Common myeloid progenitor, CD34-positive (primary cell): ENCODE measurements at places on chromosomes 12 and 14.
A peak's percentile ranks its signal among the peaks of the same experiment; 100 is the strongest.

- DNase-seq, result no peak
These were observed 52.5 kb upstream of the PELI2 start for GRCh38 chr14:56065621-56066290.

GRCh38 chr14:45287610-45288009, 34.6 kb upstream of the MIS18BP1 start:
- DNase-seq, result no peak

DNA sequence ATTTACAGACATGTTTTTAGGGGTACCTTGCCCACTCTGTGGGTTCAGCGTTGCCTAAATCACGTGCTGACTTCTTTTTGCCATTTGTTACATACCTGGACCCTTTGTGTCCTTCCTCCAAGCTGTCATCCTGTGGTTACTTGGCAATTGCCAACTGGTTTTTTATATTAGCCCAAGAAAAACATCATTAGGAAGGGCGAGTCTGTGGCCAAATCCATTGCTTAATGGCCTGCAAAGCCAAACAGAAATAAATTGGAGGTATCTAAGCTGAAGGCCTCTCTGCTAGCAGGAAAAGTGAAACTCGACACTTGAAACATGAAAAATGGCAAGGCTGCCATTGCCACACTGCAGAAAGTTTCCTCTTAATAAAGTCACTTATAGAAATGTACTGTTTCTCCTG, 190.4 kb downstream of the NUAK1 start:
- DNase-seq, result no peak

DNA sequence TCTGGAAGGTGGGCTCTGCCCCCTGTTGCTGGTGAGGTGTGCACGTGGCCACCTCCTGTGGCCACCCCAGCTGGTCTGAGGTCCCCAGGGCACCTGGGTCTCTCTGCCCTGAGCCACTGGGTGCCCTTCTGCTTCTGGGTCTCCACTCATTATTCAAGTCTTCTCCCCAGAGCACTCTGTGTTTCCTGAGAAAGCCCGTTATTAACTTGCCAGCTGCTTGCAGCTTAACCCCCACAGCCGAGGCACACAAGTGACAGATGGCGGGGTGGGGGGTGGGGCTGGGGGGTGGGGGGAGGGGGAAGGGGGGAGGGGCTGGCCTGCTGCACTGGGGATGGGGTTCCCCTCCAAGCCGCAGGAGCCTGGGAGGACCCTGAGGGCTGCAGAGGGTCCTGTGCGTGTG, 40.5 kb downstream of the FBRSL1 start:
- DNase-seq, result no peak

GRCh38 chr12:3531496-3531895, 40.5 kb downstream of the PRMT8 start:
- DNase-seq, result no peak

DNA sequence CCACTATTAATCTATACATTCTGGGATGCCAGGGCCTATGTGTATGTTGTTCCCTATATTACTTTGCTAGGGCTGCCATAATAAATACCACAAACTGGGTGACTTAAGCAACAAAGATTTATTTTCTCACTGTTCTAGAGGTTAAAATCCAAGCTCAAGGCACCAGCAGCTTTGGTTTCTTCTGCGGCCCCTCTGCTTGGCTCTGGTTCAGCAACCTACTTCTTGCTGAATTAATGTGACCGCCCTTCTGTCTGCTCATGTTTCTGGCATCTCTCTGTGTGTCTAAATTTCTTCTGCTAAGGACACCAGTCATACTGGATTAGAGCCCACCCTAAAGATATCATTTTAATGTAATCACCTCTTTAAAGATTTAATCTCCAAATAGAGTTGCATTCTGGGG, 84.7 kb downstream of the ZNF664 start:
- no peak for DNase-seq

DNA sequence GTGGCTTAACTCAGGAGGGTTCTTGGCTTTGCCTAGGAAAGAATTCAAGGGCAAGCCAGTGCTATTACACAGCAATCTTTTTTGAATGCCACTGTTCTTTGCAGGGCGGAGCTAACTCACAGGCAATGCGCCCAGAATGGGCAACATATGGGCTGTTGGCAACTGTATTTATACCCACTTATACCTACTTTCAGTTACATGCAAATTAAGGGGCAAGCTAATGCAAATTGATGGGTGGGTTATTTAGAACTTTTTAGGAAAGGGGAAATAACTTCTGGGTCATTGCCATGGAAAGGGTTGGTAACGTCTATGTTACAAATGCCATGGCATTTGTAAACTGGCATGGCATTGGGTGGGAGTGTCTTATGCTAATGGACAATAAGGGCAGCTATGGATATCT, 85.4 kb downstream of the C12orf50 start:
- DNase-seq, result no peak

GRCh38 chr14:36270191-36270590, 50.2 kb downstream of the MBIP start:
- DNase-seq, result no peak

DNA sequence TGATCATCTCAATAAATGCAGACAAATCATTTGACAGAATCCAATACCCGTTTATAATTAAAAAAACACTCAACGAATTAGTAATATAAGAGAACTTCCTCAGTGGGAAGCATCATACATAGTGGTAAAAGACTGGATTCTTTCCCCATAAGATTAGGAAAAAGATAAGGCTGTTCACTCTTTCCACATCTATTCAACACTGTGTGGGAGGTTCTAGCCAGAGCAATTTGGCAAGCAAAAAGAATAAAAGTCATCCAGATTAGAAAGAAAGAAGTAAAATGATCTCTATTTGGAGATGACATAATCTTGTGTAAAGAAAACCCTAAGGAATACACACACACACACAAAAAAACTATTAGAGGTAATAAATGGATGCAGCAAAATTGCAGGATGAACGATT, 38.4 kb downstream of the YEATS4 start:
- DNase-seq, result no peak

DNA sequence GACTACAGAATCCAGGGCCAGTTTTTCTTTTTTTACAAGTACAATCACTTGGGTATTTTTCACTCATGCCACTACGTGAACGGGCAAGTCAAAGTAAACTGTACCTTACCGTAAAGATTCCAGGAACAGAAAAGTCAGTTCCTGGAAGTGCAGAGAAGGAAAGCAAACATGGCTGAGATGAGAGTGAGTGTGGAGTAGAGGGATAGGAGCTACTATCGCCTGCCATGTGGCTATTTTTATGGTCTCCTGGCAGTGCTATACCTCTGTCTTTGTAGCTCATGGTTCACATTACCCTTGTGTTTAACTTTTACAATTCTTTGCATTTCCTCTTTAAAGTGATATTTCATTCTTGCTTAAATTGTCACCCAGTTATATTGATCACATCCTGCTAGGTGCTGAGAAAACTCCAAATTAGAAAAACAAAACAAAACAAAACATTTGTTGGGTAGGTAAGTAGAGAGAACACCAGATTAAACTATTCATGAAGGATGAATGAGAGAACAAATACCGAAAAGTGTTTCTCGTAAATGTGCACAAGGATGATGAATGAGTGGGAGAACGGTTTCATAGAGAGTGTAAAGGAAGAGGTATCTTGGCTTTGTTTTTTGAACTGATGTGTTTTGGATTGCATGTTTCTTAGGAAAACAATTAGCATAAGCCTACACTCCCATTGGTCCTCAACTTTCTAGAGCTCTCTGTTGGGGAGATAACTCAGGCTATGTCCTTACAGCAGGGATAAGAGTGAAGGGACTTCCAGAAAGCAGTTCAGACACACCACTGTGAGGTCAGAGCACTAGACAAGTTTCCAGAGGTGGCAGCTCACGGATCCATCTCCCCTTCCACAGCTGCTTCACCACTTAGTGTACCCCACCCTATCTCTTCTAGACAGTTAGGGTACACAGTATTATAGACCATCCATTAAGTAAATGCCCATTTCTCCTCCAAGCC, 163.7 kb downstream of the IPO8 start:
- DNase-seq, result no peak

GRCh38 chr12:99619389-99620158, 28.0 kb upstream of the GARIN6 start:
- no peak for DNase-seq

DNA sequence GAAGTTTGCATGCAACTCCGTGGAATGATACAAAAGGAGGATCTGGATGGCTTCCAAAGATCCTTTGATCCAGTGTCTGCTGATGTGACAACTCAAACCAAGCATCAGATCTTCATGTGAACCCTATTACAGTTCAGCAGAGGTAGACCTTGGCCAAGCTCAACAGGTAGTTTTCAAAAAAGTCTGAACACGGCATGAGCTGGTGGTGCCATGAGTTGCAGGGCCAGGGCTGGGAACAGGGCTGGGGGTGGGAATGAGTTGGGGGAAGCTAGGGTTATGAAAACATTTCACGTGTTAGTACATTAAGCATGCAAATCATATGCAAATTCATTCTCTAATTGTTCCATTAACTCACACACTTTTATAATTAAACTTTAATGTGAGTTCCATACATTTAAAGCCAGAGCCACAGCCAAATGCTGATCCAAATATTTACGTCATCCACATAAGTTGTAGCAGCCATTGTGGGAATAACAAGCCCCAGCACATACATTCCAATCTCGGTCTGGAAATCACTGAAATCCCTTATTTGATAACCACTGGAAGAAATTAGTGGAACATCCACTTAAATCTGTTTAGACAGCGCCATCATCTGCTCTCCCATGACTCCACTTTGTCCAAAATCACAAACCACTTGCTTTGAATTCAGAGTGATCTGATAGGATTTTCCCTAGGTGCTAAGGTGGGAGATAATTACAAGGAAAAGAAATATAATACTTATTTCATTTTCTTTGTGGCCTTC, 158.5 kb downstream of the APAF1 start:
- DNase-seq, result no peak

GRCh38 chr12:113861708-113862312, 104.3 kb downstream of the RBM19 start:
- no peak for DNase-seq

- DNase-seq, result peak; percentile 43
These were observed at the start of gene C14orf39 for GRCh38 chr14:60485598-60486251. Gene C14orf39, minus strand, starts transcription at chr14:60486063. Its CDS starts 985 bp downstream, at chr14:60485078.

DNA sequence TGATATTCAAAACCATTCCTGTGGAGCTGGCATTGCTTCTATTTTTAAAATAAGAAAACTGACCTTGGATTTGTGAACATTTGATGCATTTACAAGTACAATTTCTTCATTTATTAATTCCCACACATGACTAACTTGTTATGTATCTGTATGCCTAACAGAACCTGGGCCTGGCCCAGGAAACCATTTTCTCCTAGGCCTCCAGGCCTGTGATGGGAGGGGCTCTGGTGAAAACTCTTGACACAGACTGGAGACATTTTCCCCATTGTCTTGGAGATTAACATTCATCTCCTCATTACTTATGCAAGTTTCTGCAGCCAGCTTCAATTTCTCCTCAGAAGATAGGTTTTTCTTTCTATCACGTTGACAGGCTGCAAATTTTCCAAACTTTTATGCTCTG, 42.0 kb downstream of the GLIPR1L2 start:
- DNase-seq, result no peak

DNA sequence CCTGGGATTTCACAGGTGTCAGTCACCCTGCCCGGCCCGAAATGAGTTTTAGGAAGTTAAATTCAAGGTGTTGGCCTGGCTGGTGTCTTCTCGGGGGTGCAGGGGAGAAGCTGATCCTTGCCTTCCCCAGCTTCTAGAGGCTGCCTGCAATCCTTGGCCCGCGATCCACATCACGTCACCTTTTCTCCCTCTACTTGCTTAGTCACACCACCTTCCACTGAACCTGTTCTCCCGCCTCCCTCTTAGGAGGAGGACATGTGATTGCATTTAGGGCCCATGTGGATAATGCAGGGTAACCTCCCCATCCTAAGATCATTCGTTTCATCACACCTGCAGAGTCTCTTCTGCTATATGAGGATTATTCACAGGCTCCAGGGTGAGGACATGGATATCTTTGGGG, 25.4 kb upstream of the ATXN2 start:
- DNase-seq, result no peak

DNA sequence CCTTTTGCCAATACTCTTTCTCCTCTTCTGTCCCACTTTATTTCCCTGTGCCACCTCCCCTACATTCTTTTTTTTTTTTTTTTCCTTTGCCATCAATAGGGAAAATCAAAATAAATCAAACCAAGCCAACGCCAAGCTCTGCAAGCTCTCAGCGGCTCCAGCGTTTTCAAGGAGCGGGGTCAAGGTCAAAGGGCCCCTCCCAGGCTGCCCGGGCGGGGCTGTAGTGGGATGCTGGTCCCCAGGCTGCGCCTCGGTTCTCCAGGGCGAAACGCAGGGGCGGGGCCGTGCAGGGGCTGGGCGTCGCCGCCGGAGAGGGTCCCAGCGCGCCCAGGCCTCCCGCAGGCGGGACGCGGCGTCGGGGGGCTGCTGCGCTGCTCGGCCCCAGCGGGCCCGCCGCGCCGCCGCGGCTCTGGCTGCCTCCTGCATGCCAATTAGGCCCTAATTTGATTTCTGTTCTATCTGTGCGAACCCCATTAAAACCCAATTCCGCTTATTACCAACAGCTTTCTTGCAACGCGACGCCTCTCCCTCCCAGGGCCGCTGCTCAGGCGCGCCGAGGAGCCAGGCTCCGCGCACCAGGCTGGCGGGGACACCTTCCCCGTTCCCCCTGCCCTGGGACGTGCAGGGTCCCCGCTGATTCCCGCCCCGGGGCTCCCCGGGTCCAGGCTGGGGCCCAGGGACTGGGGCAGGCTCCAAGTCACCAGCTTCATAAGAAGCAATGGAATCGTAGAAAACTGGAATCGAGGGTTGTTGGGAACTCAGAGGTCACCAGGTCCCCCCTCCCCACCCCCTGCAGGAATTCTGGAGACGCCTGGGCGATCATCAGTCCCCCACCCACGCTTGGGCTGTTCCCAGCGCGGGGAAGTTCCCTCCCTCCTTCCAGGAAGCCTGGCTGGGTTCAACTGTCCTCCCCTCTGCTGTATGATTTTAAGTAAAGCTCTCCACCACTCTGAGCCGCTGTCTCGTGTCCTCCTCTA, 50.7 kb upstream of the MAP1LC3B2 start:
- peak; percentile 14 for DNase-seq

DNA sequence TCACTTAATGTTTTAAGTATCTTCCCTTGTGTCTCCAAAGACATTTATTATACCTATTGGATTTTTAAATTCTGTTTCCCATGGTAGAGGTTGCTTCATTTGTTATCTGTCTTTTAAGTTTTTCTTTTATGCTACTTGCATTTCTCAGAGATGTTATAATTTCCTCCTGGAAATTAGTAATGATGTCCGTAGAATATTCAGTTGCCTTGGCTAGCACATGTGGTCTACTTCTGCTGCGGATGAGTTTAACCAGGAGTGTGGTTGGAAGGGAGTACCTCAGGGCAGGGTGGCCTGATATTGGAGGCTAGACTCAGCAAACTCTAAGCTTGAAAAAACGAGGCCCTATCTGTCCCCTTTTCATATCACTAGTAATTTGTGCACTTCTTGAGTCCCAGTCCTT, 8.8 kb upstream of the EVL start:
- no peak for DNase-seq
